Mesangial cell (primary cell): ENCODE measurements at places on chromosomes 4 and X. TPM values are rescaled to one million over a fixed set of nuclear protein-coding genes. Genes with fewer than 3 reads are reported as not detected.

The IL13RA1 gene
- total RNA-seq = 18.7 and 43.9 TPM in 2 replicates

The RTL3 gene
- total RNA-seq = 2.8 TPM in 1 of 2 replicates, not detected in the other

The TEX13D gene
- total RNA-seq = not detected in 2 replicates

The IL15 gene
- total RNA-seq = 6.6 and 7.3 TPM in 2 replicates

The ZCCHC12 gene
- total RNA-seq = 0.13 TPM in 1 of 2 replicates, not detected in the other

The DCLK2 gene
- 15.6 and 23.2 TPM in 2 replicates for total RNA-seq

The CENPI gene
- 1.1 and 24.9 TPM in 2 replicates for total RNA-seq

The LRP2BP gene
- under 0.01 and 0.16 TPM in 2 replicates for total RNA-seq

The CTSO gene
- total RNA-seq = 2.8 and 11.0 TPM in 2 replicates

The OPRPN gene
- not detected in 2 replicates for total RNA-seq

The DTHD1 gene
- total RNA-seq = not detected in 2 replicates

The PNPLA4 gene
- total RNA-seq = 24.8 and 41.2 TPM in 2 replicates

The GPR173 gene
- 3.9 and 11.3 TPM in 2 replicates for total RNA-seq

The NUDT10 gene
- total RNA-seq = 3.8 and 4.2 TPM in 2 replicates

The ETDB gene
- not detected in 2 replicates for total RNA-seq

The SPANXN5 gene
- total RNA-seq = not detected in 2 replicates

The BEX1 gene
- 0.63 and 1.5 TPM in 2 replicates for total RNA-seq

The UCHL1 gene
- total RNA-seq = 675 and 875 TPM in 2 replicates

The AMBN gene
- not detected in 2 replicates for total RNA-seq

The SYTL4 gene
- total RNA-seq = 1.8 and 3.6 TPM in 2 replicates

The GPR119 gene
- total RNA-seq = not detected in 2 replicates

The ENAM gene
- 0.89 TPM in 1 of 2 replicates, not detected in the other for total RNA-seq

The SSX2B gene
- total RNA-seq = not detected in 2 replicates

The PABPC4L gene
- 0.81 and 1.4 TPM in 2 replicates for total RNA-seq

The USP17L11 gene
- total RNA-seq = not detected in 2 replicates

The WNK3 gene
- 1.3 and 1.5 TPM in 2 replicates for total RNA-seq

The LRPAP1 gene
- 82.3 and 104 TPM in 2 replicates for total RNA-seq

The SMR3B gene
- total RNA-seq = not detected in 2 replicates

The ODAPH gene
- total RNA-seq = 0.38 and 2.1 TPM in 2 replicates

The FAM156B gene
- 14.7 and 23.3 TPM in 2 replicates for total RNA-seq

The PRKG2 gene
- 0.63 and 1.8 TPM in 2 replicates for total RNA-seq

The GC gene
- not detected in 2 replicates for total RNA-seq

The ZNF711 gene
- total RNA-seq = 1.8 and 4.3 TPM in 2 replicates

The GRIA3 gene
- 1.3 and 1.5 TPM in 2 replicates for total RNA-seq

The VCX2 gene
- not detected in 2 replicates for total RNA-seq

The ANKRD50 gene
- 10.4 and 13.7 TPM in 2 replicates for total RNA-seq

The HSFX4 gene
- not detected in 2 replicates for total RNA-seq

The SPANXD gene
- not detected in 2 replicates for total RNA-seq

The TEX11 gene
- not detected in 2 replicates for total RNA-seq

The ASB12 gene
- under 0.01 TPM in 1 of 2 replicates, not detected in the other for total RNA-seq

The TMEM150C gene
- 1.1 and 3.8 TPM in 2 replicates for total RNA-seq

The MAML3 gene
- total RNA-seq = 0.65 and 3.3 TPM in 2 replicates

The HTR2C gene
- not detected in 2 replicates for total RNA-seq

The TMEM47 gene
- 8.3 and 44.9 TPM in 2 replicates for total RNA-seq

The PCDH10 gene
- total RNA-seq = 0.81 and 1.5 TPM in 2 replicates

The IL13RA2 gene
- not detected in 2 replicates for total RNA-seq

The STOX2 gene
- 1.5 and 4.8 TPM in 2 replicates for total RNA-seq
